ENCODE measurements at places on chromosomes 1 and 21.

DNA sequence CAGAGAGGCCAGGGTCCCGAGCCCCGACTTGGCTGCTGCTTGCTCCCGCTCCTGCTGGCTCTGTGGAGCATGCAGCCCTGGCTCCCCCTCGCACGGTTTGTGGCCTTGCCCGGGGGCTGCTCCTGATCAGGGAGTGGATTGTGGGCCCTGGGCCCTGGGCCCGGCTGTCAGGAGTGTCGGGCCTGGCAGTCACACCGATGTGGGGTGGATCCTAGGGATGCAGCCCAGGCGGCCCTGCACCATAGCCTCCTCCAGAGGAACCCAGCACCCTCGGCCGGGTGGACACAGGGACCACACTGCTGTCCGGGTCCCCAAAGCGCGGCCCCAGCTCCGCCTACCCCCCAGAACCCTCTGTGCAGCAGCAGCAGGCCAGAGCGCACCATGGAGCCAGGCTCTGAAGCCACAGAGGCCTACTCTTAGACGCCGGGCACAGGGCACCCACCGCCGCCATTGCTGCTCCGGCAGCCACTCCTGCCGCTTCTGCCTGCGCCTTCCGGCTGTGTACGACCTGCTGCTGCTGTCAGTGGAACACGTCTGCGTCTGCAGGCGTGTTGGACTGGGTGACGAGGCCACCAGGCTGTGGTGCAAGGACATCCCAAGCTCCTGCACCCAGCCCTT lies 9.4 kb downstream of the SLX9 start:
- no peak for DNase-seq

GRCh38 chr1:6426277-6426971 lies 1.8 kb downstream of the ESPN start:
- DNase-seq = no peak

GRCh38 chr1:34460193-34460592 lies 283.5 kb downstream of the C1orf94 start:
- no peak for DNase-seq

GRCh38 chr1:222781251-222781650 lies 33.6 kb upstream of the DISP1 start:
- DNase-seq = no peak

GRCh38 chr21:35436899-35437298 lies 387.8 kb upstream of the RUNX1 start:
- no peak for DNase-seq

DNA sequence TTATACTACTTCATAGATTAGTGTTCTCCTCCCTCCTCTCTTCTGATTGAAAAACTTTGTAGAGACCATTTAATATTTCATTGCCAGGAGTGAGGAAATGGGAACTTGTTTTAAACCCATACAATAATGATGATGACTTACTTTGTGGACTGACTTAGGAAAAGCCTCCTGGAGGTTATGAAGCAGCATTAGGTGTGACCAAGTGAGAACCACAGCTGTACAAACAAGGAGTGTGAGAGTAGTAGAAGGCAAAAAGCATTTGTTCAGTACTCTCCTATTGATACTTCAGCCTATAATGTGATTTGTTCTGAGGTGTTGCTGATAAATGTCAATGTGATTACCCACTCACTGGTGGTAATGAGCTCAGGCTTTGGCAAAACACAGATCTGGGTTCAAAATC lies 8.4 kb downstream of the TIPRL start:
- no peak for DNase-seq

- peak; percentile 18 for DNase-seq
These were observed 2.4 kb downstream of the HMGB4 start for GRCh38 chr1:33866281-33866680.

GRCh38 chr1:245126530-245126929 lies 28.3 kb upstream of the KIF26B start:
- no peak for DNase-seq

- DNase-seq = no peak
These were observed 10.5 kb upstream of the MCOLN3 start for GRCh38 chr1:85058786-85059185.

- DNase-seq = no peak
These were observed 70.9 kb downstream of the C4BPA start for GRCh38 chr1:207174913-207175312.

DNA sequence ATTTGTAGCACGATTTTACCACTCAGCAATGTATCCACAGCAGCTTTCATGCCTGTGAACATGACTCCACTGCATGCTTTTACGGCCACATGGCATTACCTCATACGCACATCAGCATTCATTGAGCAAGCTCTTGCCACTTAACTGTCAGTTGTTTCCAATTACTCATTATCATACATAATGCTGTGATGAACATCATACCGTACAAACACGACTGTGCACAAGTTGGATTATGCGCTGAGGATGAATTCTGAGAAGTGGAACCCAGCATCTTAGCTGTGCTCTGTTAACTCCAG lies 9.6 kb downstream of the UMODL1 start:
- no peak for DNase-seq

DNA sequence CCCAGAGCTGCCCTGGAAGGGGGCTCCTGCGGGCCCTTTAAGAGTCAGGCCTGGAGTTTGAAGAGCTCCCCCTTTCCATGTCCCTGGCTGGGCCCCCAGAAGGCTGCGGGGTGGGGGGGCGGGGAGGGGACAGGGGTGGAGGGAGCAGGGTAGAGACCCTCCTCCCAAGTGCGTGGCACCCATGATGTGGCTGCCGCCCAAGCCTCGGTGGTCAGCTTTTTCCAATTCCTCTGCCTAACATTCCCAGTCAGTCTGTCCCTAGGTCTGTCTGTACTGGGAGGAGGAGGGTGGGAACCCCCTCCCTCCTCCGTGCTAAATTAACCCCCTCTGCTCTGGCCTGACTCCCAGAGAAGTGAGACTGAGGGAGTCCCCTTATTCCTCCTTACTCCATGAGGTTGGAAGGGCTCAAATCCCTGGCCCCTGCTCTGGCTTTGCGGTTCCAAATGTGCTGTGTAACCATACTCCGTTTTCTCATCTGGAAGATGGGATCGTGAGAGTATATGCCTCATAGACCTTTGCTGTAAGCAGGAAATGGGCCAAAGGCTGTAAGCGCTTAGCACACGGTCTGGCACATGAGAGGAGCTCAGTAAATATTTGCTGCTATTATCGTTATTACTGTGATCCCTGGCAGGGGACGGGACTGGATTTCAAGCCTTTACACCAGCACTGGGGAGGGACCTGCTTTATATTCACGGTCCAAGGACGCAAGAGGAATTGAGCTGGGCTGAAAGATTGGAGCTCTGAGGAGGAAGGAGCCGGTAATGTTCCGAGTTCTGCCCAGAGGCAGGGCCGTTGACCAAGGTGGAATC lies 658 bp upstream of the COL16A1 start:
- no peak for DNase-seq

DNA sequence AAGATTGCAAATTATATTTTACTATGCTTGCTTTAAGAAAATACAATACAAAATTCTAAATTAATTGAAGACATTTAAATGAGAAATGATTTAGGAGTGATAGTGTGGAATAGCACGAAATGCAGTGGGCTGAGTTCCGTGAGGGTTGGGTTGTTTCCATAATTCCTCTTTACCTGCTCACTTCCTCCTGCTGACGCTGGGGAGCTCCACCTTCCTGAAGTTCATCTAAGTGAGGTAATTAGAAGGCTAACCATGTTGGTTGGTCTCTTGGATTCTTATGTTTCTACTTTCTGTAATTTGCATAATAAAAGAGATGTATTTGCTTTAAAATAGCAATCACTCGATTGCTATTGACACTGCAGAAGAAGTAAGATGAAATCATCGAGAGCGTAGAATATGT lies 4.7 kb downstream of the OR14I1 start:
- DNase-seq = no peak

GRCh38 chr1:228066891-228067654 lies 15.4 kb upstream of the ARF1 start:
- no peak for DNase-seq

- DNase-seq = no peak
These were observed at the start of gene WNT2B for GRCh38 chr1:112508278-112509004. Gene WNT2B (plus strand): TSS chr1:112508965. CDS start chr1:112509263, 298 bp downstream.

GRCh38 chr21:44898851-44899767 lies 21.6 kb downstream of the ITGB2 start:
- DNase-seq = no peak

GRCh38 chr1:30409476-30410152 lies 313.8 kb downstream of the MATN1 start:
- no peak for DNase-seq

DNA sequence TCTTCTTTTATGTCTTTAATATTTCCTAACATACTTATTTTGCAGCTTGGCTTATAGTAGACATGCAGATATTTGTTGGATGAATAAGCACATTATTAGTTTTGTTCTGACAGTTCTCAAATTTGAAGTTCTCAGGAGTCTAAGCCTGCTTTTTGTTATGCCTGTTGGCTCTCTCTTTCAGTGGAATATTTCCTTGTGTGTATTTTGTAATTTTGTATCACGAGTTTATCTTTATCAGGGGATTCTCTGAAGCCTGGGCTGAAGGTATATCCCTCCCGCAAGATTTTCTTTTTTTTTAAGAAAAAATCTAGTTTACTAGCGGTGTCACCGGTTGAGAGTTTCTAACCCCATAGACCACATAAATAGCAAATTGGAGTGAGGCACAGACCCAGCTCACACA lies 105.9 kb downstream of the RGL1 start:
- no peak for DNase-seq

GRCh38 chr1:180842491-180843275 lies 70.0 kb upstream of the KIAA1614 start:
- DNase-seq = no peak

GRCh38 chr1:201562257-201562656 lies 23.3 kb downstream of the NAV1 start:
- DNase-seq = no peak

DNA sequence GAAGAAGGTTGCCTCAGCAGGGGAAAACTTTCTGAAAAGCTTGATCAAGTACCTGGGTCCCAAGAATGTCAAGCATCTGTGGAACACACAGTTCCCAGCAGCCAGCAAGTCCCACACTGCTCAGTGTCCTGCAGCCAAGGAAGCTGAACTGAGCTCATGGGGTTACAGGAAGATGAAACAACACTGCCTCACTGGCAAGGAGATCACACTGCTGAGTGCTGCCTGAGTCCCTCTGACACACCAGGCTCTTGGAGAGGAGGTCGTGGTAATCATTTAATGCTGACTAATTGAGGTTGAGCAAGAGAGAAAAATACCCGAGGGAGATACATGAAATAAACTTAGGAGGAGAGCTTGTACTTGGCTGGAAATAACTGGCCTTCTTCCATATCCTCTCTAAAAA lies 75.2 kb downstream of the MPZL1 start:
- DNase-seq = peak; percentile 97
